ENCODE measurements at places on chromosomes 5 and 9.
A peak's percentile ranks its signal among the peaks of the same experiment; 100 is the strongest.

GRCh38 chr5:127094161-127094814, 21.0 kb upstream of the C5orf63 start:
- DNase-seq, result no peak

- DNase-seq, result no peak
Observed at GRCh38 chr5:157793301-157793700, 49.8 kb downstream of the LSM11 start.

GRCh38 chr5:73862796-73863195, 236.8 kb downstream of the ARHGEF28 start:
- DNase-seq, result no peak

DNA sequence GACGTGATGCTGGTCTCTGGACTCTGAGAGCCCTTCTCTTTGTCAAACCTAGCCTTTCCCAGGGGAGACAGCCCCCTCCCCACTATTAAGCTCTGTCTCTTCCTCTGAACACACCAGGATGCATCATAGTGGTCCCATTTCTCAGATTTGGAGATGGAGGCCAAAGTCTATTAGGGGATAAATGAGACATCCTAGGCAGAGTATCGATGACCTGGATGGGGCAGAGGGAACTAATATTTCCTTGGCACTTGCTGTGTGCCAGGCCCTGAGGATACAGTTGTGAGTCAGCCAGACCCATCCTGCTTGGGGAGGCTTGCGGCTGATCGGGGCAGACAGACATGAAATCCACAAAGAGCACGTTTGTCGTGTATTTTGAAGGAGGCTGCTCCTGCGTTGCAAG, 5.2 kb downstream of the DNM1 start:
- DNase-seq, result no peak

- DNase-seq, result no peak
Observed at GRCh38 chr5:14560091-14560595, 21.4 kb upstream of the OTULINL start.

DNA sequence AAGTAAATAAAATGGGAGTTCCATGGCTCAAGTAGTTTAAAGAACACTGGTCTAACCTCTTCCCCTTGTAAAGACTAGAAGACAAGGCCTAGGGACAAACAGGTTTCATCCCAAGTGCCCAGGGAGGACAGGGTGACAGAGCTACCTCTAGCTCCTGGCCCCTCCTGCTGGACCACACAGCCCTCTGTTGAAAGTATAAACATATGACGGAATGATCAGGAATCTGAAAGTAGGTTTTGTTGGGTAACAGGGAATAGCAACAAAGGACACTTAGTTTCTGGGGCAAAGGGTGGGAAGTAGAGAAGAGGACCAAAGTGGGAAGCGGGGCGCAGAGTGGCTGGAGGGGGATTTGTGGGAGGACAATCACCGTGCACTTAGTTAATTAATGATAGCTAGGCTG, 67.0 kb upstream of the DAB2IP start:
- DNase-seq, result no peak

- DNase-seq, result no peak
Observed at GRCh38 chr9:73805111-73805510, 653.4 kb downstream of the ANXA1 start.

DNA sequence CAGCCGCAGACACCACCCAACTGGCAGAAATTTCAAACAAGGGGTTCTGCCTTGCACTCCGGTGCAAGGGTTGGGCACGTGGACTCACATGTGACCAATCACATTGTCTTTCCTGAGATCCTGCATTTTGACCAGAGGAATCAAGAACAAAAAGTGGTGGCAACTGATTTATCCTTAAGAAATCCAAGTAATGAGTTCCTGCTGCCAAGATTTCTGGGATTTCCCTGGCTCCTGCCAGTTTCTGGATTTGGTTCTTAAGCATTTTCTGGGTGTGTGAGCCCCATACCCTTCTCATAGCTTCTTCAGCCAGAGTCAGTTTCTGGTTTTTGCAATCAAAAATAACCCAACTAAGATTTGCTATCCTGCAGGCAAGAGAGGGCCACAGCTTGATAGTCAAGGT, 17.4 kb upstream of the KCNIP1 start:
- DNase-seq, result no peak

DNA sequence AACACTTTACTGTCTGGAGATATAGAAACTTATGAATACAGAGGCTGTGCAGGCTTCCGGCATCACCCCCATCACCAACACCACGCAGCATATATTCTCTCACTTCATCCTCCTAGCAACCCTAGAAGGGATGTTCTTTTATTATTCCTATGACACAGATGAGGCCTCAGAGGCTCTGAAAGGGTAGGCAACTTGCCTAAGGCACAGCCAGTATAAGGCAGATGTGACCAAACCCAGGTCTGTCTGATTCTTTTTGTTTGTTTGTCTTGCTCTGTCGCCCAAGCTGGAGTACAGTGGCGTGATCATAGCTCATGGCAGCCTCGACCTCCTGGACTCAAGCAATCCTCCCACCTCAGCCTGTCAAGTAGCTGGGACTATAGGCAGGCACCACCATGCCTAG, 22.8 kb upstream of the CORO2A start:
- DNase-seq, result no peak

DNA sequence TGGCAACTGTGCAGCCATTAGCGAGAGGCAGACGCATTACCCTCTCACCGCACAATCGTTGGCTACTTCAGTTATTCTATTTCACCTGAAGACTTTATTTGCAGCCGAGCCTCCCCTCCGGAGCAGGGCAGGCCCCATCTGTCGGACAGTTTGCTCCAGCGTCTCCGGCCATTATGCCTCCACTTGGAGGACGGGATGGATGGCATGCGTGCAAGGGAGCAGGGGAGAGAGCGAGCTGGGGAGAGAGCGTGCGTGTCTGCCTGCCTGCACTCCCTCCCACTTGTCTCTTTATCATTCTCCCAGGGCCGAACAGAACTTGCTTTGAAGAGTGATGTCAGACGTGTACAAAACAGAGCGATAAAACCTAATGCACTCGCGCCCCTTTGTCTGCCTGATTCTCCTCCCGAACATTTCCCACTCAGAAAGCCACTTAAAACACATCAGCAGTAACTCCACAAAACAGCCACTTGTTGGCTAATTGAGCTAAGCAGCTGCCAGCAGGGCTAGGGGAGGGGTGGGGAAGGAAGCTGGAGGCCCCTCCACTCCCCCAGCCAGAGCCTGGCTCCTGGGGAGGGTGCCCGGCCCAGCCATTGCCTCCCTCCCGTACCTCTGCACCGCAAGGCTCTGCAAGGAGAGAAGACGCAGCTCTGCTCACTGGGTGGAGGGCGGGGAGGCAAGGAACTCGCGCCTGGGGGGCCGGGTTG, 43.4 kb upstream of the FUBP3 start:
- no peak for DNase-seq

DNA sequence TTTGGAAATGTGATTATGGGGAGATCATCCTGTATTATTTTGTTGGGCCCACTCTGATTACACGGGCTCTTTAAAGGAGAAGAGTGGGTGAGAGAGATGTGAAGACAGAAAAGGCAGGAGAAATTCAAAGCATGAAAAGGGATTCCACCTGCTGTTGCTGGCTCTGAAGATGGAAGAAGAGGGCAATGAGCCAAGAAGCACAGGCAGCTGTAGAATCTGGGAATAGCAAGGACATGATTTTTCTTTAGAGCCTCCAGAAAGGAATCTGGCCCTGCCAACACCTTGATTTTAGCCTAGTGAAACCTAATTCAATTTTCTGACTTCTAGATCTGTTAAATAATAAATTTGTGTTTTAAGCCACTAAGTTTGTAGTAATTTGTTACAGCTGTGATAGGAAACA, 11.3 kb downstream of the C9 start:
- no peak for DNase-seq

DNA sequence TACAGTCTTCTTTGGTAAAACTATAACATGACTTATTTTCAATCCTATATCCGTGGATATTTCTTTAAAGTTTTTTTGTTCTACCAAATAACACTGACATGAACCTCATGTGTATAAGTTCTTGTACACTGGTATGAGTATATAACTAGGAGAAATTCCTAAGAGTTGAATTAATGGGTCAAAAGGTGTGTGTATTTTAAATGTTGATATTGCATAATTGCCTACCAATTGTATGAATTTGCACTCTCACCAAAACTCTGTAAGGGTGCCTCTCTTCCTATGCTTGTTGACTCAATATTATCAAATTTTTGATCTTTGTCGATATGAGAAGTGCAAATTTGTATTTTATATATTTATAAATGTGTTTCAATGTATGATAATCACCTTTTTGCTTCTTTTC, 22.9 kb upstream of the CCL21 start:
- DNase-seq, result no peak

DNA sequence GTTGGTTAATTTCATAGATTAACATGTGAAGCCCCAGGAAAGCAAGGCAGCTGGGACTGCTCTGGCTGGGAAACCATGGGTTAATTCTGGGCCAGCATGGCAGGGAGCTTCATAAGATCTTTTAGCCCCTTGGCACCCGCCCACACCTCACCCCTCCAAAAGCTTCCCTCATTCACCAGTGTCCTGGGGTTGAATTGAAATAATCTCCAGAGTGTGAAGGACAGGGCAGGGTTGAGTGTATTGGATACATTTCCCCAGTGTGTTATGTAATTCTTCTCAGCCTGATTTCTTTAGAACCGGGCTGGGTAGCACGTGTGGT, 19.4 kb downstream of the WNT8A start:
- no peak for DNase-seq

DNA sequence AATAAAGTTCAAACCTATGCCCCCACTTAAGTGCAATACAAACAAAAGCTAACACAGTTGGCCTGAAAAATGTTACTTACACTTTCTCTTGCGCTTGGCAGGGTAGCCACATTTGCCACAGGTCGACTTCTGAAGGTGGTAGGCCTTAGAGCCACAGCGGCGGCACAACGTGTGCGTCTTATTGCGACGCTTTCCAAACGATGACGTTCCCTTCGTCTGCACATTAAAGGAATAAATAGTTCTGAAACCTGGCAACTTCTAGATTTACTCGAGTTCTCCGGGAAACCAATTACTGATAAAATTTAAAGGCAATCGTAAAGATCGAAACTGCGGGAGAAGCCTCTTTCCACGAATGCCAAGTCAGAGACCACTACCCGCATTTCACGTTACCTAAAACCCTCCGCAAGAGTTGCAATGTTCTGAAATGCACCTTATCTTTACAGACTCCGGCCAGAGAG, 602 bp downstream of the RPL37 start:
- DNase-seq, result peak; percentile 48

DNA sequence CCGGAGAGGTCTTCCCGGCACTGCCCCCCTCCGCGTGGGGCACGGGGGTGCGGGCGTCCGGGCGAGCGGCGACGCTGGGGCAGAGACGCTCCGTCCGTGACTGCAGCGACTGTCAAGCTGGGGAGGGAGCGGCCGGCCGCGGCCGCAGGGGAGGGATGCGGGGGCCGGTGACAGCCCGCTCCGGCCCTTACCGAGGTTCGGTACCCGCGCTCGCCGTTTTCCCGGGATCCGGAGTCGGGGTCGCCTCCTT, 400 bp downstream of the KDM4C start:
- DNase-seq, result no peak

GRCh38 chr5:159402856-159403255, 72.6 kb upstream of the IL12B start:
- no peak for DNase-seq

DNA sequence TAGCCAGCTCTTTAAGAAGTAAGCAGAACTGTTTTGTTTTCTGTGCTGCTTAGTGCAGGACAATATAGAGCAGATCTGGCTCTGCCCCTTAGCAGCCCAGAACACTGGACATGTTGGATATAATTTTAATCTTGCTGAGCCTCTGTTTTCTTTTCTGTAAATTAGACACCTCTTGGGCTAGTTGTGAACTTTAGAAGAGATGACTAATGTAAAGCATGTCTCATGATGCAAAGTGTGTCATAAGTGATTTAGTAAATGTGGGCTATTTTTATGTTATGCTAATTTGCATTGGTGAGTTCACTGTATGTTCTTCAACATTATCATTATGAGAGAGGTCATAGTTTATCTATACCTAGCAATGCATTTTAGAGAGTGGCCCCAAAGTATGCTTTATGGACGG, 156.1 kb upstream of the ADAMTSL1 start:
- DNase-seq, result no peak

- DNase-seq, result no peak
Observed at GRCh38 chr9:100309992-100310391, 42.8 kb downstream of the TEX10 start.

GRCh38 chr9:109245310-109245897, 75.5 kb downstream of the EPB41L4B start:
- DNase-seq, result no peak

DNA sequence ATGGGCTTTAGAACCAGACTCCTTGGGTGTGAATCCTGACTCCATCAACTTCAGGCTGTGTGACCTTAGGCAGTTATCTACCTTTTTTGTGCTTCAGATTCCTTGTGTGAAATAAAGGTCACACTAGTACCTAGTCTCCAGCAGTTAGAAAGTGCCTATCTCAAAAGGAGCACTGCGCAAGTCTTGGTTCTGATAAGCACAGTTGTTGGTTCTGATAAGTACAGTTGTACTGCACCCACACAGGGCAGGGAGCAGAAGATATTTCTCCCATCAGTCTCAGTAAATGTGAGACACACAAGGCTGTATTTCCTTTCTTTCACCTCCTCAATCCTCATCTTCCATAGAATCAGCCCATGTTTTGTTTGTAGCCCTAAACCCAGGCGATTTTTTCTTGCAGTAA, 116.6 kb upstream of the DPYSL3 start:
- no peak for DNase-seq

DNA sequence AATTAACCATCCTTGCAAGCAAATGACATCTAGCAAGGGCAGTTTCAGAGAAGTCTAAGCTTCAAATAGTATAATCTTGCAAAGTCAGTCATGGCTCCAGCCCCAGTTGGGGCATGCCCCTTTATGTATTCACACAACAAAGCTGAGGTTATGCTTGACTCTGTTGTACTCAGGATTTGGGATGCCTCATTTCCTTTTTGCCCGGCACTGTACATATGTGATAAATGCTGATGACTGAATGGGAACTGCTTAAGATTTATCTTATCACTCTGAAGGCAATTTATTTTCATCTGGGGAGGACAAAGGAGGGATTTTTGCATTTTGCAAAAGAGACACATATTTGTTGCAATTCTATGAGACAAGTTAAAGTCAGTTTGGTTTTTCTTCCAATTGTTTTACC, 219.2 kb downstream of the TRPM3 start:
- DNase-seq, result no peak

- no peak for DNase-seq
Observed at GRCh38 chr5:170945275-170945674, 83.5 kb downstream of the RANBP17 start.

DNA sequence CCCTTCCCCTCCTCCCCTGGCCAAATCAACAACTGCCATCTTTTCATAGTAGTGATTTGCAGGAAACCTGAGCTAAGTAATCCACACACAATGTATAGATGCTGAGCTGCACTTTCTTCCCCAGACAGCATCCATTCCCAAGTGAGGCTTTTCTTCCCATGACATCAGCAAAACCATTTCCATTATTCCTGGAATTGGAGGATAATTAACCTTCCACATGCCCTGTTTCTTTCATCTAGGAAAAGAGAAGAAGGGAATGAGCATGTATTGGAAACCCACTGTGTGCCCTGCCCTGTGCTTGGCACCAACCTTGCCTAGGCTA, 268.0 kb downstream of the ZSWIM6 start:
- DNase-seq, result no peak

DNA sequence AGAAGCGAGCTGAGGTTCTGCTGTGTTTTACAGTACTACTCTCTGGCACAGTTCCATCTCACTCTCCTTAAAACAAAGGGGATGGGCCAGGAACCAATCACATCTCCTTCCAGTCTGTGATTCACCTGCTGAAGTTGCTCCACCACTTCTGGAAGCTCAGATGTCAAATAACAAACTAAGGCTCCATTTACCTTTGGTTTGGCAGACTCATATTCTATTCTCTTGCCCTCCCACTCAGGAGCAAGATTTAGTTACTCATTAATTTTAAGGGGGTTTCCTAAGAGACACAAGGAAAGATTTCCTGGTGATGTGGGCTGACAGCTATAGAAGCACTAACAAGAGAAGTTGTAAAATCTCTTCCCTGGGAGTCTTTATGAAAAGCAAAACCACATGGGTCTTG, 37.8 kb upstream of the KIF2A start:
- no peak for DNase-seq

All from T-helper 22 cell (primary cell).